NCI-H460 (cell line): ENCODE measurements at places on chromosomes 6 and 20.

GRCh38 chr6:109009962-109010704 lies 84.5 kb downstream of the SESN1 start:
- DNase-seq: no peak

DNA sequence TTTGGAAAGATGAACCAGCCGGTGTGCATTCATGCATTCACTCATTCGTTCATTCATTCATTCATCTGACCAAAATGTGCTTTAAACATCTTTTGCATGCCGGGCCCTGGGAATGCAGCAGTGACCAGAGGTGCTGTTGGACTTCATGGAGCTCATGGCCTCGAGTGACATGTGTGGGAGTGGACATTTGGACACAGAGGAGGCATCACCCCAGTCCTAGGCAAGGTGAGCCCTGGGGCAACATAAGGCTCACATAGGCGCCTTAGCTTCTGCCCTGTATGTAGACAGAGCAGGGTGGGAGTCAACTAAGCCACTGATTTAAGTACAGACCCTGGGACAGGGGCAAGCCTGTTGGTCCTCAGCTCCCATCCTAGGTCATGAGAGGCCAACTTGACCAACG lies 71.6 kb downstream of the STK35 start:
- no peak for DNase-seq

DNA sequence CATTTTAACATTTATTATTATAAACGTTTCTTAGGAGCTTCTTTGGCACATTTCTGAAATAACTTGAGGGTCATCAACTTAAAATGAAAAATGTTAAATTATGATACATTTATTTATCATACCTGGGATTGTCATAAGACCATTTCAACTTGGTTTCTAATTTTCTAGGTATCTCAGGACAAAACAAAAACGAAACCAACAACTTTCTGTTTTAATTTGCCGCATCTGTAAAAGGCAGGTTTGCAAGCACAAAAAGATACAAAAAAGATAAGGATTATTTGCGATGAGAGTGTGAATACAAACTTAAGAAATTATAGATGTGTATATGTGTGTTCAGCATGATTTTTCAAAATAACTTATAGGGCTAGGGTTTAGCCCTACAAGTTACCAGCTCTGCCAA lies 395.0 kb upstream of the RUNX2 start:
- no peak for DNase-seq

GRCh38 chr6:165804331-165805066 lies 141.5 kb upstream of the PDE10A start:
- DNase-seq: no peak

DNA sequence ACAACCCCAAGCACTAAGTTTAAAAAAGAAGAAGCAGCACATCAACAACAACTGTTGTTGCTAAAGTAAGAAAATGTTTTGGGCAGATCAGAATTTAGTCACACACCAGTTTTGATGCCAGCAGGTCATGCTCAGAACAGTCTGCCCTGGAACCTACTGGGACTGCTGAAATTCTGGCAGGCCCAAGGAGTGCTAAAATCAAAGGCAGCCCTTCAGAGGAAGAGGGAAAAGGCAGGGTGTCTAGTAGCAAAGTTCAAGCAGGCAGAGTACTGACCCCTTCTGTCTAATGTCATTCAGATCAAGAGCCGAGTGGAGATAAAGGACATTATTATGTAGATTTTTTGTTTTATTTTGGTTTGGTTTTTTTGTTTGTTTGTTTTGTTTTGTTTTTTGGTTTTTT lies 96.6 kb upstream of the LOC128125822 start:
- no peak for DNase-seq

DNA sequence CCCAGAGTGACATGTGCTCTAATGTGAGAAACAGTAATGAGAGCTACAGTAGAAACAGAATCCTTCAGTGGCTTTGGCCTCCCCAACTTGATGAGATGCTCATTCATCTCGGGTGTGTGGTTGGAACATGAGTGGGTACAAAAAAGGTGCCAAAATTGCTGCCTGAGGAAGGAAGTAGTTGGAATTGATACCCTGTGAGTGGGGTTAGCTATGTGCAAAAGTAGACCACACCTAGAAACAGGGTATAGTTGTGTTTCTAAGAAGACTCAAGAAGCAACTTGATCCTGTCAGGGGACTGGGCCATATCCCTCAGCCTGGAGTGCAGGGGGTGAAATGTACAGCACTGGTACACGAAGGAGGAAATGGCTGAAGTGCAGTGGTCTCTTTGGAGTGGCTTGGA lies 206.4 kb upstream of the SUPT3H start:
- DNase-seq: no peak

DNA sequence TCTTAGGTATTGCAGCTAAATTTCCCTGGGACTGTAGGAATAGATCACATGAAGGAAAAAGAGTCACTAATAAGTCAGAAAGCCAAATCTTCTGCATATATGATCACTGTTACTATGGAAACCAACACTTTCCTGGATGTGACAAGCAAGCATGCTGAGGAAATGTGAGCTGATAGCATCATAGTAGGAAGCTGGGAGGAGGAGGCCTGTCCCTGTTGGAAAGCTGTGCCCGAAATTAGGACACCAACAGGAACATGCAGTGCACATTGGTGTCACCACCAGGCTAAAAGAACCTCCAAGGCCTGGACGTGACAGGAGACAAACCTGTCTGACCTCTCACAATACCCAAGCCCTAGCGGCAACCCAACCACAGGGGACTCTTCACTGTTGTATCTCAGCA lies 181.9 kb upstream of the PCSK2 start:
- no peak for DNase-seq

- peak; percentile 56 for DNase-seq
Measured at GRCh38 chr20:57748601-57749130, 38.9 kb upstream of the PMEPA1 start.

- DNase-seq: peak; percentile 99
Measured at GRCh38 chr20:47464380-47465101, 37.1 kb upstream of the NCOA3 start.

DNA sequence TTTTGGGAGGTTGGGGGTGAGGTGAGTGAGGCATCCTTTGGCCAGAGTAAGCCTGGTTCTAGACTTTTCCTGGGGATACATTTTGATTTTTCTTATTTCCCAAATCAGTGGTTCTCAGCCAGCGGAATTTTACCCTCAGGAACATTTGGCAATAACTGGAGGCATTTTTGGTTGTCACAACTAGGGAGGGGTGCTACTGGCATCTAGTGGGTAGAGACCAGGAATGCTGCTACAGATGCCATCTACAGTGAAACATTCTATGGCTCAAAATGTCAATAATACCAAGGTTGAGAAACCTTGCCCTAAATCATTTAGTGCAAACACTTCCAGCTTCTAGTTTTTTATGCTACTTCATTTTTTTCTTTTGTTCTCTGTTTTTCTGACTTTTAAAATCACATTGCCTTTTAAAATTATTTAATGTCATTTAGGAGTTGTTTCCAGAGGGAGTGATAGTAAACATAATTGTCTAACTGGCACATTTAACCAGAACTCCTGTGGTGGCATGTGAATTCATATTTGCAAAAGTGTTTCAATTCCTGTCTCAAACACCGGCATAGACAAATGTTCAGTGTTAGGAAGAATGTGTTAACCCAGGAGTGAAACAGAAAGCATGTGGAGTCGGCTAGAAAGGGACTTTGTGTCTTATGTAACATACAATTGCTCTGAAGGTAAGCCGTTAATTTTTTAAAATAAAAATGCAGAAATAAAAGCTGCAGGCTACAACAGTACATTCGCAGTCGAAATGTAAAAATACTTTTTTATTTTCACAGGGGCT lies 59.0 kb downstream of the QRSL1 start:
- DNase-seq: no peak

GRCh38 chr6:158387578-158387977 lies 75.3 kb downstream of the TULP4 start:
- DNase-seq: no peak

DNA sequence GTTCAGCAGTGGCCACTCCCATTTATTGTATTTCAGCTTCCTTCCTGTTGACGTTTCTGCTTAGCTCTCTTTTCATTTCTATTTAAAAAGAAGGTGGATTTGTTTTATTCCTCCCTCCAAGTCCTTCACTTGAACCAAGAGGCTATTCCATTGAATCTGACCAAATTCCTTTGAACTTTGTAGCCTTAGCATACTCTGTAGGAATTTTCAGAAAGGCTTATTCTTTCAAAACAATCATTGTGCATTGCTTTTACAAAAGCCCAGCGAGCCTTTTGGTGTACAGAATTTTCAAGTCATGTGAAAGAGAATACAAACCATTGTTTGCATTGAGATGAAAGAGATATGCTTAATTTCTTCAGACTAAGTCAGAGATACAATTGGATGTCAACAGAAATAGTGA lies 151.0 kb upstream of the INSM1 start:
- DNase-seq: no peak

DNA sequence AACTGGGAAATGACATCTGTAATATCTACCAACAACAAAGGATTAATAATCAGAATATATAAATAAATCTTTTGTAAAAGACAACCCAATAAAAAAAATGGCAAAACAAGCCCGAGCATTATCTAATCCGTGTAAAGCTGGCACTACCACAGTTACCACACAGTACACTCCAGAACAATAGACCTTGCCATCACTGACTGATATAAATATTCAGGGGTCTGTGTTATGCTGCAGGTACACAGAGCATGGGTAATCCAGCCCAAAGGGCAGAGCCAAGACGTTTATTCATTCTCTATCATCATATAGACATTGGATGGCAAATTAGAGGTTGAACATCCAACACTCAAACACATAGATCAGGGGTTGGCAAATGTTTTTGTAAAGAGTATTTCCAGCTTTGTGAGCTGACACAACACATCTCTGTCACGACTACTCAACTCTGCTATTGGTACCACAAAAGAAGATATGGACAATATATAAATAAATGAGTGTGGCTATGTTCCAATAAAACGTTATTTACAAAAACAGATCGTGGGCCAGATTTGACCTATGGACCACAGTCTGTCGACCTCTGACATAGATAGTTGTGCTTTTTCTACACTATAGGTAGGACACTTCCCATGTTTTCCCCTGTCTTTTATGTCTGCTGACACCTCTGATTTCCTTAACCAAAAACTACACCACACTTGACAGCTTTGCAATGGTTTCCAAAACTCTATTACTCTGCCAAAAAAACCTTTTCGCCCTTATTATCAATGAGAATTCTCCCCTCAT lies 4.5 kb downstream of the NCOA6 start:
- DNase-seq: no peak

GRCh38 chr6:131656667-131657066 lies 19.6 kb downstream of the ENPP3 start:
- DNase-seq: no peak

DNA sequence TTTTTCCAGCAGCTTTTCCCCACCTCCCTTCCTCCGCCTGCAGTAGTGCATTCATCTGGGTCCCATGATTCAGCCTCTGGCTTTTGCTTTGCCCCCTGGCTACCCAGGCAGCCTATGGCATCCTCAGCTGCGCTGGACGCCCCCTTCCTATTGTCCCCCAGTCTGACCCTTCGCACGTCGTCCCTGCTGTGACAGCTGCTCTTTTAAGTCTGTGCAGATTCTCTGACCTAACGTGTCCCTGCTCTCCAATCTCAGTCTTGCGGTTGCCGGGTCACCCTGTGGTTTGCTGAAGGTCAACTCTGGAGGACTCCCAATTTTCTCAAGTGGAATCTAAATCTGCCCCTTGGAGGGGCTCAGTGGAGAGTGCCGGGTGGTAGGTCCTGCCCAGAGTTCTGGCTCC lies 294.3 kb downstream of the CDC5L start:
- DNase-seq: no peak

DNA sequence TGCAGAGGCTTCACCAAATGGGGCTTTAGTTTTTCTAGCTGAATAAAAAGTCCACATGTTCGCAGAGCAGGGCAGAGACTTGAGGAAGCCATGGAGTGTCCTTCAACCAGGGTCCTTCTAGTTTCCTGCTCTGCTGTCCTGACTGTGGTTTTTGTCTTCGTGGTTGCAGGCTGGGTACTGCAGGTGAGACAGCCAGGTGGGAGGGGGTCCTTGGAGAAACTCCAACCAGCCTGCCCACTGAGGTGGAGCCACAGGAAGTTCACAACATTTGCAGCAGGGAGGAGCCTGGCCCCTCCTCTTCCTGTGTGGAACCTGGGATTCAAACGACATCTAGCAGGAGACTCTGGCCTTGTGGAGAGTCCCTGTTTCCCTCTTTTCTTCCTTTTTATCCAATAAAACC lies 68.8 kb upstream of the MYLIP start:
- no peak for DNase-seq

DNA sequence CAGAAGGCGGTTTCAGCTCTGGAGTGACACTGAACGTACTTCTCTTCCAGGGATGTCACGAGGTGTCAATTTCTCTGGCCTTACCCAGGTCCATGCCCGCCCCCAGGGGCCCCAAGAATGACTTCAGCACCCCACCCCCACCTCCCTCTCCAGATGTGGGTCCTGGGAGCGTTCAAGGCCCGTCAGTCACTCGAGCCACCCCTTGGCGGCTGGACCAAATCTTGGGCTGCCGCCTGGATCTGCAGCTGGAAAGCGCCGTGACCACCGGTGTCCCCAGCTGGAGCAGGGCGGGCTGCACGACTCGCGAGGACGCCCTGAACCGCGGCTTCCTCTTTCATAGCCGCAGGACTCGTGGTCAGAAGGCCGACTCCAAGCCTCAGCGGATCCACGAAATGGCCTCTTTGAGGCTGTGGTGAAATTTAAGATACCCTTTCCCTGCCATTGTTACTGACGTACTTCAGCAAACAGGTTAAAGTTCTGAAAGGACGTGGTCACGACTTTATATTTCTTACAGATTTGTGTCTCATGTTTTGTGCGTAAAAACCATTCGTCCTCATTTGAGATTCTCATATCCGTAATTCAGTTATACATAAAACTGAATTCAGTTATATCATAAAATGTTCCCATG lies 29.3 kb downstream of the TRIM38 start:
- no peak for DNase-seq

- peak; percentile 1 for DNase-seq
Measured at GRCh38 chr6:167045828-167046580, 46.8 kb downstream of the CEP43 start.

- DNase-seq: no peak
Measured at GRCh38 chr20:59451641-59452040, 151.2 kb downstream of the EDN3 start.

DNA sequence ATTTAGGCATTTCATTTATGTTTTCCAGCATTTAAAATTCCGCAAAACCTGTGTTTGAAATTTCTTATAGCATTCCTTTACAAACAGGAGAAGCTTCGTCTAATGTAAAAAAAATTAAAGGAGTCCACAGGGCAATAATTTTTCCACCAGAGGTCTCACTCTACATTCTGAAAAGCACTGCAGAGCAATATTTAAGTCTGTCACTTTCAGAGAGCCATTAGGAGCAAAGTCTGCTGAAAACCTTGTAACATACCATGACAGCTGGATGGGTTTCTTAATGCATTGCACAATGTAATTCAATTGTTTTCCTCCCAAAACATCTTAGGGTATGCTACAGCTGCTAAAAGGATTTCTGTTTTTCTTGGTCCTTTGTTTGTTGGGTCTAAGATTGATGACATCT lies 18.0 kb downstream of the BAG2 start:
- no peak for DNase-seq

- no peak for DNase-seq
Measured at GRCh38 chr6:44642349-44642748, 254.8 kb downstream of the CDC5L start.

- DNase-seq: no peak
Measured at GRCh38 chr6:21508753-21509152, 84.8 kb upstream of the SOX4 start.
